ENCODE measurements at places on chromosomes 6 and 20.

- DNase-seq: no peak
Measured at GRCh38 chr20:63023936-63024571, 17.3 kb upstream of the BHLHE23 start.

DNA sequence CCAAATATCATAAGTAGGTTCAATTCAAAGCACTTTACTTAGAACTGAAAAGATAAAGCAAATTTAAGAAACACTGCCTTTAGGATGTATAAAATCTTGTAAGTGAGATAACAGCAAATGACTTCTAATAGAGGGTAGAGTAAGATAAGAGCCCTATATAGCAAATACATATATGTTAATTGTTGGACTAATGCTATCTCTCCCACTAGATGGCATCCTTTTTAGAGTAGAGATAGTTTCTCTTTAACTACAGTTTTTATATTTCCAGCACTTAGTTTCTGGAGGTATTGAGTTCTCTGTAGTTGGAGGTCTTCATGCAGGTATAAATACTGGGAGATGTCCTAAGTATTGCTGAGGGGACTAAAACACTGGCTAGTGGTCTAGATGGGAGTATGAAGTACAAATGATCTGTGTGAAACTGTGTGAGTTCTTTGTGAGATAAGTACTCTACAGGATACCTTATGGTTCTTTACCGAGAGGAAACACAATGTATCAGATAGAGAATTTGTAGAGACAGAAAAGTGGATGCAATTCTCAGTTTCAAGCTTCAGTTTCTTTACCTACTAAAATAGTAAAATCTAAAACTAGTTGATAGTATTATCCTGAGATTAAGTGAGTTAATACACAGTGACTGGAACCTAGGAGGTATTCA is 399.3 kb downstream of the KHDRBS2 start:
- DNase-seq: no peak

DNA sequence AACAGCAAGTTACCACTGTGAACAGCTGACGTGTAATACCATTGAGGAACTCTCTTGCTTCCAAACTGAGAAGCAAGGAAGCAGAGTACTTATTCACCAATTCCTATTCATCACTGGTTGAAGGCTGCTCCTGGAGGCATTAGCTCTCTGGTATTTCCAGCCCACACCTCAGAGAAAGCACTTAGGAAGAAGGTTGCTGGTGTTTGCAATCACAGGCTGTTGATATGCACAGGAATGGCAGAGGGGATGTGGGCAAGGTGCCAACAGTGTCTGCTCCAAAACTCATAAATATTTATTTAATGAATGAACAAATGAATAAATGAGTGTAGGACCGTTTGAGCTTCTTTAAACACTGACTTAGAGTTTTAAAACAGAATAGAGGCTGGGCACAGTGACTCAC is 6.9 kb upstream of the RRBP1 start:
- DNase-seq: no peak

DNA sequence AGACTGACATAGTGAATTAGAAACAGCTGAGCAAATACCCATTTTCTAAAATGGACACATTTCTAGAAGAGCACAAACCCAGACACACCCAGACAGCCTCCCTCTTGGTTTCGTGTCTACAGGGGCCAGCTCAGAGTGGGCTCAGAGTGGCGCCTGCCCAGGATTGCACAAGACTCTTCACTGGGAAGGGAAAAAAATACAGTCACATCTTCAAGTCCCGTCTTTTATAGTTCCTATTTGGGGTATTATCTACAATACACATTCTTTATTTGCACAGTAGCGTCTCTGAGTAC is 246.1 kb upstream of the AFDN start:
- no peak for DNase-seq

DNA sequence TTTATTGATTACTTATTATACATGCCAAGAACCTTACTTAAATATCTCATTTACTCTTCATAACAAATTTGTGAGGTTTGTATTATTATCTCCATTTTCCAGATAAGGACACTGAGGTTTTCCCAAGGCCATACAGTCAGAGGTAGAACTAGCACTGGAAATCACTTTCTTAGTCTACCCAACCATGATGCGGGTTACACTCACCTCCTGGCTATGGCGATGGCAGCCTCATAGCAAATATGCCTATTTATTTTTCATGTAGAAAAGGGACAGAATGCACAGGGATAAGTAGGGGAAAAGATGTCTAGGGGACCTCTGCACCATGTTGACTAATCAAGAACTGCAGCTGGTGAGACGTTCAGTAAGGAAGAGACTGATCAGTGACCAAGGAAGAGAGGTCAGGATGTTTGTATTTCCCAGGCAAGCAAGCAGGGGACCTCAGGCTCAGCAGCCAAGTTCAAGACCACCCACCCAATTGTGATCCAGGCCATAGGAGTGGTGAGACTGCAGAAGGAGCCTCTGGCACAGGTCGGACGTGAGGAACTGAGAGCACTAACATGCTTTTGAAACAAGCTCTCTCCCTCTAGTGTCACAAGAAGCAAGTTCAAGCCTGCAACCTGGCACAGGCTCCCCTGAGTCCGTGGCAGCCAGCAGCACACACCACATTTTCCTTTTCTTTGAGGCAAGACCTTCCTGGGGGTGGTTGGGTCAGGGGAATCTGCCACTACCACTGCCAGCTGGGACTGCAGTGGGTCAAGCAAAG is 97.8 kb downstream of the GMPR start:
- DNase-seq: no peak

DNA sequence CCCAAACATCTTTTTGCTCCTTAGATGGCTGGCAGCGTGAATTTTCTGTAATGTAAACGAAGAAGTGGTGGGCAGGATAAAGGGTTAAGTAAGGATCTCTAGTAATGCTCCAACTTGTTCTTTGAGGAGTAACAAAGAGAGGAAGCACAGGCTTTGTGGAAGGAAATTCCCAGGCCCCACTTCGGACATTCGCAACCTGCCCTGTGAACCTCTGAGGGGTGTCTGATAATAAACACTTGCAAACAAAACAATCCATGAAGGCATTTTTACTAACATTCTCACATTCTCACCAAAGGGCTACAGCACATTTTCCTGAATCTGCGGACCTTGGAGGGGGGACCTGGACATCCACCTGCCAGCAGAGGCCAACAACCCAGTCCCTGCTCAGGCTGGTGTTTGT is 25.8 kb upstream of the ADGRF5 start:
- no peak for DNase-seq

- DNase-seq: no peak
Measured at GRCh38 chr20:50594591-50595432, 84.6 kb downstream of the PTPN1 start.

DNA sequence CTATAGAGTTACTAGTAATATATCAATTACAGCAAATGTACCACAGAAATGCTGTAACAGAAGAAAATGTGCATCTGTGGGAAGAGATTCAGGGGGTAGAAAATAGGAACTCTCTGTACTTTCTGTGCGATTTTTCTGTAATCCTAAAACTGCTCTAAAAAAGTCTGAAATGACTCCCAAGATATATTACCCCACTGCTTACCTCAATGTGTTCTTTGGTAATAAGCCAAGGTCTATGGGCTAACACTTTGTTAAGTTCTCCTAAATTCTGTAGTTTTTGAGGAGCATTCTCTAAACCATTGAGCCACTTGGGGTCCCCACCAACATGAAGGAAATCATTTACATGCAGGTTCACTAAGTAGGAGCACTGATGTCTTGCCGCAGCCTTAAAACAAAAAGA is 94.4 kb downstream of the SESN1 start:
- no peak for DNase-seq
